ENCODE measurements at places on chromosomes 1 and 21.

DNA sequence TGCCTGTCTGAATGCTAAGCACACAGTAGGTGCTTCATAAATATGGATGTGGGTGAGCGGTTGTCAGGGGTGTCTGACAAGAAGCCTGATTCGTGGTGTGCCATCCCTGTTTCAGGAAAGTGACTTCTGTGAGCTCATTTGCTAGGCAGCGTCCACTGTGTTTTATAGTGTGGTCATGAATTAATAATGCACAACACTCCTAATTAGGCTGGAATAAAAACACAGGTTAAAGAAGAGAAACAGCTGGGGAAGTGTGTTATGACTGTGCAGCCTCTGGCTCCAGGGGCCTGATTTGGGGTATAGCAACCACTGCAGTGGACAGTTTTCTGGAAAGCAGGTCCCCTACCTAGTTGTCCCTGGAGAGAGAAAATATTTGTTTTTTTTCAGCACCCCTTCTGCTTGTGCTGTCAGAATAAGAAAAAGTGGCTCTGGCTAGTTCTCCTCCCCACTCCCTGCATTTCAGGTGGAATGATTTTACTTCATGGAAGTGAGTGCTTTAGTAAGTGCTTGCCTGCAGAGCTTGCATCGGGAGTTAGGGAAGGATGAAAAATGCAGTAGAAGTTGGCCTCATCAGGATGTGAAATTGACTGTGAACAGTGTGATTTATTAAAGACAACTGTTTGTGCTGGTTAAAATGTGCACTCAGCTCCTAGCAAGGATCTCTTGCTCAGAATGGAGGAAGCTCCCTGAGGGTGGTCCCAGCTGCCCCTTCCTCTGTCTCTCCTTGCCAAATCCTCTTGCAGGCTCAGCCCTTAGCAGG is 333.8 kb downstream of the HHAT start:
- no peak for DNase-seq

GRCh38 chr1:228265167-228265566 is 57.3 kb downstream of the OBSCN start:
- DNase-seq, result peak; percentile 41

DNA sequence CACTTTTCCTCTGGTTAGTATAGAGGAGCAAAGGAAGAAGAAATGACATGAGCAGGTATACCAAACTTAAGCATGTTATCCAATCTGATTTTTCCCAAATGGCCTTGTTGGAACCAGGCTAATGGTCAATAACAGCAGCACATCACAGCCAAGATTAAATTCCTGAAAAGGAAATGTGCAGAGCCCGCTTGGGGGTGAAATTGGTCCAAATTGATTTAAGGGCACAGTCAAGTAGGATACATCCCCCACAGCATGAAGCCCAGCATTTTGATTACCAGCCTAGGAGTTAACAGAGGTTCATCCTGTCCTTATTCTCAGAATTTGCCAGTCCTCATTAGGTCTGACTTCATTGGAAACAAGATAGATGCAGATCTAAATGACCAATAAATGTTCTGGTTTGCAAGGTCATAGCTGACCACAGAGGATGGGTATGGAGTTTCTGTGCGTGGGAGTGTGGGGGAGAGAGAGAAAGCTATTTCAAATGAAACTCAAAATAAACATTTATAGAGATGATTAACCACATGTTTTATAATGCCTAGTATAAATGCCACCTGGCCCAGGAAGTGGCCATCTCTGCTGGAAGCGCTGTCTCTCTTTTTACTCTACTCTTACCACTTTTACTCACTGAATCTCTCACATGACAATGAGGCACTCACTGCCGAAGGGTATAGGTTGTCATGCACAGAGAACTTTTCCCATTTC is 38.7 kb downstream of the RGS5 start:
- DNase-seq, result no peak

GRCh38 chr1:46679789-46680573 is 8.3 kb downstream of the TEX38 start:
- no peak for DNase-seq

DNA sequence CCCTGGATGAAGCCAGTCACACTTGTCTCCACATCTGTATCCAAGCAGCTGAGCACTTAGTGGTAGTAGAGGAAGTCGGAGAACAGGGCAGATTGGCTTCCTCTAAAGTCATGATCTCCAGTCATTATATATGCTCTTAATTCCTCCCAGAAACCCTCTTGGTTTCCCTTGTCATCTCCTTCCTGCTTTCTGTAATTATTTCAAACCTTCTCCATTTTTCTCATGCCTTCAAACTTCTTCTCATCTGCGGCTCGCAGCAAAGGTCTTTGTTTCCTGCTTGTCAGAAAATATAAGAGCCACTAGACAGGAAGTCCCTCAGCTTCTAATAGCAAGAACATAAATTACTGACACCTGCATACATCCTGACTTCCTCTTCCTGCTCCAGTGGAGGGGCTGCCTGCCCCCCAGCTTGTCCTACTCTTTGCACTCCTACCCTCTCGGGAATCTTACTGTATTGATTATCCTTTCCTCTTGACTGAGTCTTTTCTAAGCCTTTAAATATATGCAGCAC is 124.6 kb upstream of the NGF start:
- no peak for DNase-seq

DNA sequence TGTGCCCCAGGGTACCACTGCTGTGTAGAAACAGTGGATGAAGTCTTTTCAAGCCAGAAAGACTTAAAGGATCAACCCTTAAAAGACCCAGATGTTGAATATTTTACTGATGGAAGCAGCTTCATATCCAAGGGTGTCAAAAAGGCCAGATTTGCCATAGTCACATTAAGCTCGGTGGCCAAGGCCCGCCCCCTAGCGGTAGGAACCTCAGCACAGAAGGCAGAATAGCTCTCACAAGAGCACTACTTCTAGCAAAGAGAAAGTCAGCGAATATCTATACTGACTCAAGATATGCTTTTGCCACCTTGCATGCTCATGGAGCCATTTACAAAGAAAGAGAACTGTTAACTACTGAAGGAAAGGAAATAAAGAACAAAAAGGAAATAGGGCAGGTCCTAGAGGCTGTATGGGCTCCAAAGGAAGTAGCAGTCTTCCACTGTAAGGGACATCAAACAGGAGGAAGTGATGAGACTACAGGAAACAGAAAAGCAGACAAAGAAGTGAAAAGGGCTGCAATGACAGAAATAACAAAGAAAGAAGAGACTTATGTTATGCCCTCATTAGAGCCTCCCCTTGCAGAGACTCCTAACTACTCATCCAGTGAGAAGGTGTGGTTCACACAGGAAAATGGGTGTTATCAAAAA is 90.5 kb downstream of the LIPI start:
- DNase-seq, result peak; percentile 22

DNA sequence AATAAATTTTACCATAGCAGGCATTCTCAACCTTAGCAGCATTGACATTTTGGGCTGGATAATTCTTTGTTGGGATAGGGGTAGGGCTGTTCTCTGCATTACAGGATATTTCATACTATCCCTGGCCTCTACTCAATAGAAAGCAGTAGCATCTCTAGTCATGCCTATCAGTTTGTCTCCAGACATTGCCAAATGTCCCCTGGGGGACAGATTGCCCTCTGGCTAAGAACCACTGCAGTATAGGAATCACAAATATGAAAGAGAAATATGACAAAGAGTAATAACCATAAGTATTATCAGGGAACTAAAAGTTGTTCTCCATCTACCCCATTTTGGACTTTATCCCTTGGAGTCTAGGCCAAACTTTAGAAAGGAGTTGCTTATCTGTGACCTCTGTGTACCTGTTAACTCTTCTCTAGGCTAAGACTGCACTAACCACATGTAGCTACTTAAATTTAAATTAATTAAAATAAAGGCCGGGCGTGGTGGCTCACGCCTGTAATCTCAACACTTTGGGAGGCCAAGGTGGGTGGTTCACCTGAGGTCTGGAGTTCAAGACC is 76.1 kb downstream of the AGO3 start:
- DNase-seq, result no peak

DNA sequence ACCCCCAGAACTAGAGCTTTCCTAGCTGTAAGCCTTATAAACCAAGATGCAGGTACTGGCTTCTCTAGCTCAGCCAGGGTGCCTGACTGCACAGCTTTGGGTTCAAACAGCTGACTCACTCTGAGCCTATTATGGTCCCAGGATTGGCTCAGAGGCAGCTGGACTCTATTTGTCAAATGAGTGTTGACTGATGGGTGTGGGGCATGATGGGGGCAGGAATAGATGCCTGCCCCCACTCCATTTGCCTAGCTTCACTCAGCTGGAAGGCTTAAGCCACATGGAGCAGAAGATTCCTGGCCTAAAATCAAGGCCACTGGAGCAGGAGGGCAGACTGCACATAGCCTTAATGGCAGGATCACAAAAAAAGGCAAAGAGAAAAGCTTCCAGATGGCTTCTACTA is 90.5 kb downstream of the PIK3R3 start:
- no peak for DNase-seq

DNA sequence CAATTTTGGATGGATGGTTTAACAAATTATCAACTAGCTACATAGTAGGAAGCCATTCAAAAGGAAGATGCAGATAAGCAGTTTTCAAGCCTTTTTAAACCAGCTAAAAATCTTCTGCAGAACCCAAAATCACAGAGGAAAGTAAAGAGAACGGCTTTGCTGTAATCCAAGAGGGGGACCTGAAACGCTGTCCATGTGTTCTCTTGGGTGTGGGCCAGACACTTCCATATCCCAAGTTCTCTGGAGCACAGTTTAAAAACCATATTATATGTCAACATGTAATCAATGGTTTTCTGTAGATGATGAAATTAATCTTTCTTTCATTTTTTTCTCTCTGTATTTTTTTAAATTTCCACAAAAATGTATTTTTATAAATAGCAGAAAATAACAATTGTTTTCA is 90.5 kb downstream of the SELENOF start:
- DNase-seq, result no peak

DNA sequence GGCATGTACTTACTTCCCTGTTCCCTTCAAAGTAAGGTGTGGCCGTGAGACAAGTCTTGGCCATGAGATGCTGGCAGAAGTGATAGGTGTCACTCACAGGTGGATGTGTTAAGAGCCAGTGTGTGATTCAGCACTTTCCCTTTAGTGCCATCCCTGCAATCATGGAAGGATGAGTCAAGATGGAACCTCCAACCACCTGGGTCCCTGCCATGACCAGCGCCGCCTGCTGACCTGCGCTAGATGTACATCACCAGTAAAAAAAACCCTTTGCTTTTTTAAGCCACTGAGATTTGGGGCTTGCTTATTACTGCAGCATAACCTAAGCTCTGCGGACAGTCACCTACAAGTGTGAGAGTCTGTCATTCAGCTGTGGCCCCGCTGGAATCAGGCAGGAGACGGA is 71.7 kb downstream of the TOMM20 start:
- DNase-seq, result no peak

- no peak for DNase-seq
Measured at GRCh38 chr21:28455253-28455600, 537.5 kb downstream of the LTN1 start.

- DNase-seq, result no peak
Measured at GRCh38 chr1:108852221-108852975, 4.5 kb downstream of the AKNAD1 start.

DNA sequence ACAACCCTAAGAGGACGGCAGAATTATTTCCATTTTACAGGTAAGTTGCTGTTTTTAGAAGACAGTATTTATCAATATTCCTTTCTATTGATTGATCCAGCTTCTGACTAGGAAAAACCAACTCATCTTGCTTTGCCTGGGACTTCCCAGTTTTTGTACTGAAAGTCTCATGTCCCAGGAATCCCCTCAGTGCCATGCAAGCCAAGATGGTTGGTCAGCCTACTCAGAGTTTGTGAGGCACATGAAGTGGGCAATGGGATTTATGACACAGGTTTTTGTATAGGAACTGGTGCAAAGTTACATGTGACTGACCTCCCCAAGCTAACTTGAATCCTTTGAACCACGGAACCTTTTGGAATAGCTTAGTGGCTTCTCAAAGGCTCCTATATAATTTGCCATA is 45.5 kb downstream of the GNG12 start:
- no peak for DNase-seq
